ENCODE measurements at places on chromosomes 7 and 10. TPM values are rescaled to one million over a fixed set of nuclear protein-coding genes. Genes with fewer than 3 reads are reported as not detected.

The FAM237B gene
- not detected for total RNA-seq

The CAV1 gene
- total RNA-seq, result 1,540 TPM

The WNT16 gene
- total RNA-seq, result not detected

The TRPV6 gene
- total RNA-seq, result not detected

The SUN3 gene
- not detected for total RNA-seq

The ANXA8L1 gene
- not detected for total RNA-seq

The SH2D4B gene
- 0.10 TPM for total RNA-seq

The FEZF1 gene
- total RNA-seq, result not detected

The UCN3 gene
- not detected for total RNA-seq

The MINDY3 gene
- 28.4 TPM for total RNA-seq

The VWC2 gene
- not detected for total RNA-seq

The SERPINE1 gene
- 2,259 TPM for total RNA-seq

All from vein endothelial cell (primary cell).